ENCODE measurements at places on chromosomes 1 and 21.

GRCh38 chr1:234256359-234256758 lies 116.9 kb upstream of the COA6 start:
- DNase-seq: no peak

GRCh38 chr1:60225486-60225885 lies 151.9 kb upstream of the C1orf87 start:
- no peak for DNase-seq

GRCh38 chr1:225694151-225694603 lies 41.3 kb upstream of the ENAH start:
- DNase-seq: no peak

GRCh38 chr1:118202076-118202608 lies 17.1 kb upstream of the SPAG17 start:
- DNase-seq: no peak

DNA sequence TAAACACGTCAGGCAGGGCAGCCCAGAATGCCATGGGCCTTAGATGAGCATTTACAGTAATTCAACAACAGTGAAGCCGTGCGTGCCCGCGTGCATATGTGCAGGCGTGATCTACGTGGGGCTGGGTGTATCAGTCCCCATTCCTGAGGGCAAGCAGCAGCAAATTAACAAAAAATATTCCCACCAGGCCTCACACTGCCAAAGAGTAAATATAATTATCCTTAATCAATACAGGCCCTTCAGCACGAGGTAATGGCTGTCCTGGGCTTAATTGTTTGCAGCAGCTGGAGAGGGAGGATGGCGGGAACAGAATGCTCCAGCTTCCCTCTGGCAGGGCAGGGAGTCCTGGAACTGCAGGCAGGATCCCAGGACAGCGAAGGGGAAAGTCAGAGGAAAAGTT lies 91.8 kb downstream of the DDX20 start:
- DNase-seq: no peak

GRCh38 chr1:211371406-211372105 lies 44.9 kb downstream of the TRAF5 start:
- DNase-seq: no peak

DNA sequence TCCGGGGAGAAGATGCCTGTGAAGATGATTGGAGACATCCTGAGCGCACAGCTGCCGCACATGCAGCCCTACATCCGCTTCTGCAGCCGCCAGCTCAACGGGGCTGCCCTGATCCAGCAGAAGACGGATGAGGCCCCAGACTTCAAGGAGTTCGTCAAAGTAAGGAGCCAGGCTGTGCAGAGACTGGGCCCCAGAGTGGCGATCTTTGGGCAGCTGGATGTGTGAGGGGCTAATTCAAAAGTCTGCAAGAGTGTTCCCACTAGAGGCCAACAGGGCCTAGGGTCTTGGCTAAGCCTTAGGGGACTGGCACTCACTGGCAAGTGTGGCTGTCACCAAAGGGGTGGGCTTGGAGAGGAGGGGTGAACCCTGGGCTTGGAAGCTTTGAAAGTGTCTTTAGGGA lies 50.4 kb downstream of the ATP5PO start:
- no peak for DNase-seq

- DNase-seq: no peak
Measured at GRCh38 chr1:209198961-209199750, 384.4 kb upstream of the CAMK1G start.

DNA sequence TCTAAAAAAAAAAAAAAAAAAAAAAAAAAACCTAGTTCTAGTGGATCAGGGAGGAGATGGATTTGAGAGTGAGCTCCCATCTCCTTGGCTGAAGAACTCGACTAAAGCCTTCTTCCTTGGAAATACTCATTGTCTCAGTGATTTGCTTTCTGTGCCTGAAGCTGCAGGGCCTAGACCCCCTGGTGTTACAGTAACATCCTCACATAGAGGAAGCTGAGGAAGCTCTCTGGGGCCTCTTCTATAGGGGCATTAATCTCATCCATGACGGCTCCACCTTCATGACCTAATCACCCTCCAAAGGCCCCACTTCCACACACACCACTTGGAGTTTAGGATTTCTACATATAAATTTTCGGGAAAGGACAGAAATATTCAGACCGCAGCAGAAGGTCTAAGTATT lies 95.9 kb upstream of the ETS2 start:
- no peak for DNase-seq

DNA sequence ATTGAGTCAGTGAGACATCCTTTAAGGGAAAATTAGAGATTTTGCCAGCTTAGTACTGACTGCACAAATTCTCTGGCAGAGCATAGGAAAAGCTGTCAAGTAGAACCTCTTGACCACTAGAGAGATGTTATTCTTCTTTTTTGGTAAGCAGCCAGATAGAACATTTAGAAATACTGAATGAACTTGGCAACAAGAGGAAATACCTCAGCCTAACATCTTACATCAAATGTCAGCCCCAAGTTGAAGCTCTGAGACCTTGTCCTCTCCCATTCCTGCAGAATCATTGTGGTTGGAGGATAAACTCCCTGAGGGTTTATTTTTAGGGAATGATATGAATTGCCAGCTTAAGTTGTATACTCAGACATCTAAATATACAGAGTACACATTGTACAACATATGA lies 53.5 kb downstream of the MIGA1 start:
- DNase-seq: no peak

GRCh38 chr1:53281133-53281532 lies 42.8 kb upstream of the MAGOH start:
- DNase-seq: no peak

DNA sequence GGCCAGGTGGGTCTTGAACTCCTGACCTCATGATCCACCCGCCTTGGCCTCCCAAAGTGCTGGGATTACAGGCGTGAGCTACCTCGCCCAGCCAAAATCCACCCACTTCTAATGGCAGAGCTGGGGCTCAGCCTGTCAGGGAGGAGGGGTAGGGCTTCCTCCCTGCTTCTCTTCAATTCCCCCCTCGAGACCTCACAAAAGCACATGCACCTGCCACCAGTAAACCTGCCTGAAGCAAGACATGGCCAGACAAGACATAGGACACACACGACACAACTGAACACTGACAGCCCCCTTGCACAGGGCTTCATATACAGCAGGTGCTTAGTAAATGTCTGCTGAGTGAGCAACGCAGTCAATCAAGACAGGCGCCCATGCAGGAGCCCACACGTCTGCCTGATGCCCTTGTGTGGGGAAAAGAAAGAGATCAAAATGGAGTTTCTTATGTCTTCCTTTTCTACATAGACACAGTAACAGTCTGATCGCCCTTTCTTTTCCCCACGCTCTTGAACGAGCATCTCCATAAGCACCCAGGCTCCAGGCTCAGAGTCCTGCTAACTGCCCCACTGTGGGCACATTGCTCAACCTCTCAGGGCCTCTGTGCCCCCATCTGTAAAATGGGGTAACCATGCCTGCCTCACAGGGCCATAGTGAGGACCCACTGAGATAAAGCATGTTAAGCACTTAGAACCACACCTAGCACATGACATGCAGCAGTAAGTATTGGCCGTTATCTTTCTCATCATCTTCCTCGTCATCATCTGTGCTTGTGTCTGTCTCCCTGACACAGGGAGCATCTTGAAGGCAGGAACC lies 8.8 kb downstream of the SDC3 start:
- no peak for DNase-seq

DNA sequence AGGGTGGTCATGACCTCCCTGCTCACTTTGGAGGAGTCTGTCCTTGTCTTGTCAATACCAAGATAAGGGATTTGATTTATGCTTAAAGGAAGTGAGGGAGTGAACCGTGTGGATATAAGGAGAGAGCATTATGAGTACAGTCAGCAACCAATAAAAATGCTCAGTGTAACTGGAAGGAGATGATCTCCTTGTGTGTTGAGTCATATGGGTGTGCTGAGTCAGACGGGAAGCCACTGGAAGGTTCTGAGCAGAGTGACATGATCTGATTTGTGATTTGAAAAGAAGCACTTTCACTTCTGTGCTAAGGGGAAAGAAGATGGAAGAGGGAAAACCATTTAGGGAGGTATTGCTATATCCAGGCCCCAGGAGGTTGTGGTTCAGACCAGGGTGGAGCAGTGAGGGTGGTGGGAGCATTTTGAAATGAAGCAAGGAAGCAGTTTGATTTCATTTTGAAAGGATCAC lies 2.5 kb upstream of the BCL10 start:
- DNase-seq: no peak
